ENCODE measurements at places on chromosomes 3 and 15.

- no peaks in the 10 kb centered on the region for H3K27me3 ChIP-seq
- no peak for DNase-seq
- H3K4me1 ChIP-seq, result no peaks in the 10 kb centered on the region
- no peaks in the 10 kb centered on the region for H3K36me3 ChIP-seq
- no peak overlapping the region for H3K4me3 ChIP-seq
- no peak overlapping the region for H3K27ac ChIP-seq
Measured at GRCh38 chr3:81218023-81218422, 543.4 kb downstream of the GBE1 start.

DNA sequence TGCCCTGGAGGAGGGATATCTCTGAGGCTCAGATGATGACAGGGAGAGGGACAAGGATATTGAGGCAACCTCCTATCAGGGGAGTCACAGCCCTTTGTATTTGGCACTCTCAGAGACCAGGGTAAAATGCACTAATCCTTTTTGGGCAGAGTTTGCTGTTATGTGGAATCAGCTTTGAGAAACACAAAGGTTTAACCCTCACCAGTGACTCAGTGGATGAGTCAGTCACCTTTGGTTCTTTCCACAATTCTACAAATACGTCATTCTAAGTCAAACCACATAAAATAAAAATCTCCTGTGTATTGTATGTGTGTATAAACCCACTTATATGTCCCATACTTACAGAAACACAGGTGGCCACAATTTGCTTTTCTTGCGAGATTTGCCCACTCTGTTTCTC lies 5.1 kb downstream of the LSAMP start:
- H3K27ac ChIP-seq, result no peak overlapping the region
- no peaks in the 10 kb centered on the region for H3K4me1 ChIP-seq
- no peaks in the 10 kb centered on the region for H3K36me3 ChIP-seq
- DNase-seq, result no peak
- no peaks in the 10 kb centered on the region for H3K27me3 ChIP-seq

DNA sequence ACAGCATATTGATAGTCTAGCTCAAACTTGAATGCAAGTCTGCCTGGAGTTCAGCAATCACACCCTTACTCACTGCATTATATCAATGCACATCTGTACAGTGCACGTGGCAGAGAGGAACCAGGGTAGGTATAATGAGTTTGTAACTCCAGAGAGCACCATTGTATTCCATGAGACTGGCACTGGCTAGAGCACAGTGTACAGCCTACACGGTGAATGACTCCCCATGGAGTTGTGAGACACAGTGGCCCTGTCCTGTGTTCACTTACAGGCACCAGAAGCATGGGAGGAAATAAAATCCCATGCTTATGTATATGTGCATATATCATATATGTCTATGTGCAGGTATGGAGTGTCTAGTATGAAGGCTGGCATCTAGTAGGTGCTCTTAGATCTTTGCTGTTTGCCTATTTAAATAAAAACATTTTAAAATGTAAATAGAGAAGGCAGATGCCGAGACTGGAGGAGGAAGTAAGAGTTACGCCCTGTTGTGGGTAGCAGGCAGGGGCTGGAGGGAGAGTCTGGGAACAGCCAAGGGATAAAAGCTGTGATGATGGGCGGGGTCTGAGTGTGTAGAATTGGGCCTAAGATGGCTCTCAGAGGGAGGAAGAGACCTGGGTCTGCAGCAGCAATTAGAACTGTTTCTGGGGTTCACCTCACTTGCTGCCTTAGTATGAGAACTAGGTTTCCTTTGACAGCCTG lies 360.7 kb upstream of the ICE2 start:
- H3K27me3 ChIP-seq, result no peaks in the 10 kb centered on the region
- no peaks in the 10 kb centered on the region for H3K36me3 ChIP-seq
- H3K4me3 ChIP-seq, result peak overlapping the region; percentile 54
- no peak for DNase-seq
- H3K27ac ChIP-seq, result peak overlapping the region; percentile 49

DNA sequence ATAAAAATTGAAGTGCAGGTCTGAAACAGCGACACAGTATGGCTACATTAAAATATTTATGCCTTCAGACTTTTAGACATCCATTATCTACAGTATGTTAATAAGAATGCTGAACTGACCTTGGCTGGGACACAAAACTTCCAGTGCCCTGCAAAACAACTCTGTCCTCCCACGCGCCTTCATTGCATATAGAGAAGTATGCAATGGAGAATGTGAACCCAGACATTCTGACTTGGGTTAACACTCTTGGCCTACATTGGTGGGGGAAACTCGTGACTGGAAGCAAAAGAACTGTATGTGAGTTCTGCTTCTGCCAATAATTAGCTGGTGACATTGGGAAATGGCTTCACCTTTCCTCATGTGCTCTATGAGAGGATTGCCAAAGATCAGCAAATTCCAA lies 110.5 kb upstream of the SLC24A5 start:
- no peak for DNase-seq
- H3K36me3 ChIP-seq, result no peaks in the 10 kb centered on the region
- no peaks in the 10 kb centered on the region for H3K27me3 ChIP-seq
- H3K27ac ChIP-seq, result no peak overlapping the region

- no peak for DNase-seq
Measured at GRCh38 chr15:59678620-59679019, 10.5 kb downstream of the BNIP2 start.

GRCh38 chr3:151875759-151876158 lies 2.3 kb downstream of the SUCNR1 start:
- H3K4me1 ChIP-seq, result no peaks in the 10 kb centered on the region
- no peak overlapping the region for H3K4me3 ChIP-seq
- H3K27ac ChIP-seq, result no peak overlapping the region
- no peaks in the 10 kb centered on the region for H3K36me3 ChIP-seq
- H3K27me3 ChIP-seq, result no peaks in the 10 kb centered on the region

- no peak overlapping the region for H3K4me3 ChIP-seq
- no peaks in the 10 kb centered on the region for H3K36me3 ChIP-seq
- no peaks in the 10 kb centered on the region for H3K27me3 ChIP-seq
- peaks cover 88% of the 10 kb centered on the region for H3K4me1 ChIP-seq
- no peak overlapping the region for H3K27ac ChIP-seq
Measured at GRCh38 chr15:67136802-67137201, 71.4 kb downstream of the SMAD3 start.

DNA sequence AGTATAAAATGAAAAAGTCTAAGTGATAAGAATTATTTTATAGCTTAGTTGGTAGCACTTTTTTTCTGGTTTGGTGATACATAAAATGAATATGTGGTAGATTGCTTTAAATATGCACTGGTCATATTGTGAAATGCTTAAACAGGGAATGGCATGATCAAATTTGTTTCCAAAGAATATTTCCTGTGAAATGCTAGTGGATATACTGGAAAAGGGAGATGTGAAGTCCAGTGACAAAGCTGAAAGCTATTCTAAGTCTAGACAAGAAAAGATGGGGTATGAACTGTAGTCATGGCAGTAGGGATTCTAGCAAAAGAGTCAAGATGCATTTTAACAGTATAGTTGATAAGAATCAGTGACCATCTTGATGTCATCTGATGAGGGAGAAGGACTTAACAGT lies 98.9 kb upstream of the MME start:
- H3K4me1 ChIP-seq, result no peaks in the 10 kb centered on the region
- no peaks in the 10 kb centered on the region for H3K36me3 ChIP-seq
- no peak overlapping the region for H3K4me3 ChIP-seq

DNA sequence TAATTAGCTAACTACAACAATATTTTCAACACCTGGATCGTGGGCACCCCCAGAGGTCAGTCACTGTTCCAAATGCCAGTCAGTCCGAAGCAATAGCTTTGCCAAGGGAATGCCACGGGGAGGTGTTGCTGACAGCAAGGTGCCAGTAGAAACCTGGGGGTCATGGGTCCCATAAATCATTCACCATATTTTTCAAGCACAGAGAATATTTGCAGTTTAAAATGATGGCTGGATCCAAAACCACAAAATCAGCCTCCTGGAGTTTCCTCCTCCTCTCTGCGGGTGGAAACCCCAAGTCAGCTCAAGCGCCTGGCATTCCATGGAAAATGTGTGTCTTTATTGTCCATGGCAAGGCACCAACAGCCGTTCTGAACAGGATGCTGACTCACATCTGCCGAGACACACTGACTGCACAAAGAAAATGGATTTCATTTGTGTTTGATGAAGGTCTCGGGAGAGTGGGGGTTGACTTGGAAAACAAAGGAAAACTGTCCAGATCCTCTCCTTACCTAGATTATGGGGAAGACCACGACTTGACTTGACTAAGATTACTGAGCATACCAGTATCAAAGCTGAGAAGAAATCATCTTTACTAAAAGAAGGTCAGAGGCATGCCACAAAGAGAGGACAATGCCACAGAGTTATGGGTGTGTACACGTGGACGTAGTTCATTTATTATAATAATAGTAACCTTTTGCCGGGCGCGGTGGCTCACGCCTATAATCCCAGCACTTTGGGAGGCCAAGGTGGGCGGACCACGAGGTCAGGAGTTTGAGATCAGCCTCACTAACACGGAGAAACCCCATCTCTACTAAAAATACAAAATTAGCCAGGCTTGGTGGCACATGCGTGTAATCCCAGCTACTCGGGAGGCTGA lies 26.4 kb downstream of the ANXA2 start:
- H3K4me3 ChIP-seq, result no peak overlapping the region
- H3K36me3 ChIP-seq, result peaks cover 11% of the 10 kb centered on the region
- DNase-seq, result no peak
- no peak overlapping the region for H3K27ac ChIP-seq
- H3K27me3 ChIP-seq, result no peaks in the 10 kb centered on the region

DNA sequence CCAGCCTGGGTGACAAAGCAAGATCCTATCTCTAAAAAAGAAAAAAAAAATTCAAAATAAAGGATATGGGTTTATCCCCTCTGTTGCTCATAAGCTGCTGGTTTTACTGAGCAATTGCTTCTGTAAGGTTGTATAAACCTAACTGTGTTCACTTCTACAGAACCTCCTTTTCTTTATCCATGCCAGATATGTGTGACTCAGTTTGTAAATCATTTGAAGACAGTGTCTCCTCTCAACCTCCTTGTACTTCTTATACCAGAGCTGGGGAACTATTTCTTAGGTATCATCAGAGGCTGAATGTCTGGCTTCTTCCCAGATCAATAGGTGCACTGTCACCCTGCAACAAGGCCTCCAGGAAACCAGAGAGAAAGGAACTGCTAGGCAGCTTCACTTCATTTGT lies 273.8 kb downstream of the CD47 start:
- no peak overlapping the region for H3K27ac ChIP-seq
- H3K27me3 ChIP-seq, result no peaks in the 10 kb centered on the region
- no peaks in the 10 kb centered on the region for H3K4me1 ChIP-seq
- no peaks in the 10 kb centered on the region for H3K36me3 ChIP-seq

- no peaks in the 10 kb centered on the region for H3K36me3 ChIP-seq
- H3K4me1 ChIP-seq, result peaks cover 13% of the 10 kb centered on the region
- no peak overlapping the region for H3K4me3 ChIP-seq
- H3K27ac ChIP-seq, result no peak overlapping the region
Measured at GRCh38 chr3:15638891-15639262, 37.3 kb downstream of the BTD start.

GRCh38 chr3:13249664-13250390 lies 170.3 kb downstream of the NUP210 start:
- peaks cover 3% of the 10 kb centered on the region for H3K27me3 ChIP-seq
- H3K36me3 ChIP-seq, result no peaks in the 10 kb centered on the region
- no peak for DNase-seq
- H3K27ac ChIP-seq, result no peak overlapping the region
- no peaks in the 10 kb centered on the region for H3K4me1 ChIP-seq

- no peaks in the 10 kb centered on the region for H3K36me3 ChIP-seq
- peaks cover 36% of the 10 kb centered on the region for H3K4me1 ChIP-seq
- no peak overlapping the region for H3K4me3 ChIP-seq
- DNase-seq, result no peak
- H3K27me3 ChIP-seq, result no peaks in the 10 kb centered on the region
- no peak overlapping the region for H3K27ac ChIP-seq
Measured at GRCh38 chr3:16928386-16929132, 43.8 kb downstream of the PLCL2 start.

DNA sequence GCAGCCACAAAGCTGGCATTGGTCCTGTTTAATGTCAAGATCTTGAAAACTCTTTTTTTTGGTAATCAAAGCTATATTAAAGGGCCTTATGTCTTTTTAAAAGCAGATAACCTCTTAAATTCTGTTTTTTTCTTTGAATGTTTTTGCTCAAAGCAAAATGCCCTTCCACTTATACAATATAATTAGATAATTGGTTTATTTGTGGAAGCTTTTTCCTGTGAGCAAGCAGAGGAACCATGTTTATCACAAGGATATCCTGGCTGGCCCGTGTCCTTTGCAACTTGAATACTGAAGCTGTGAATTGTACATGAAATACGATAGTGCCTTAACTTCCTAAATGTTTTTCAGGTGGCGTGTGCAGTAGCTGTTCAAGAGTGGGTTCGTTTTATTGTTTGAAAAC lies 2.6 kb downstream of the ST3GAL6 start:
- no peaks in the 10 kb centered on the region for H3K4me1 ChIP-seq
- no peaks in the 10 kb centered on the region for H3K27me3 ChIP-seq
- H3K36me3 ChIP-seq, result no peaks in the 10 kb centered on the region
- DNase-seq, result no peak
- no peak overlapping the region for H3K4me3 ChIP-seq

- no peaks in the 10 kb centered on the region for H3K4me1 ChIP-seq
- DNase-seq, result no peak
- H3K27me3 ChIP-seq, result no peaks in the 10 kb centered on the region
- no peak overlapping the region for H3K4me3 ChIP-seq
- no peak overlapping the region for H3K27ac ChIP-seq
Measured at GRCh38 chr3:159028706-159029105, 226.9 kb downstream of the MFSD1 start.

DNA sequence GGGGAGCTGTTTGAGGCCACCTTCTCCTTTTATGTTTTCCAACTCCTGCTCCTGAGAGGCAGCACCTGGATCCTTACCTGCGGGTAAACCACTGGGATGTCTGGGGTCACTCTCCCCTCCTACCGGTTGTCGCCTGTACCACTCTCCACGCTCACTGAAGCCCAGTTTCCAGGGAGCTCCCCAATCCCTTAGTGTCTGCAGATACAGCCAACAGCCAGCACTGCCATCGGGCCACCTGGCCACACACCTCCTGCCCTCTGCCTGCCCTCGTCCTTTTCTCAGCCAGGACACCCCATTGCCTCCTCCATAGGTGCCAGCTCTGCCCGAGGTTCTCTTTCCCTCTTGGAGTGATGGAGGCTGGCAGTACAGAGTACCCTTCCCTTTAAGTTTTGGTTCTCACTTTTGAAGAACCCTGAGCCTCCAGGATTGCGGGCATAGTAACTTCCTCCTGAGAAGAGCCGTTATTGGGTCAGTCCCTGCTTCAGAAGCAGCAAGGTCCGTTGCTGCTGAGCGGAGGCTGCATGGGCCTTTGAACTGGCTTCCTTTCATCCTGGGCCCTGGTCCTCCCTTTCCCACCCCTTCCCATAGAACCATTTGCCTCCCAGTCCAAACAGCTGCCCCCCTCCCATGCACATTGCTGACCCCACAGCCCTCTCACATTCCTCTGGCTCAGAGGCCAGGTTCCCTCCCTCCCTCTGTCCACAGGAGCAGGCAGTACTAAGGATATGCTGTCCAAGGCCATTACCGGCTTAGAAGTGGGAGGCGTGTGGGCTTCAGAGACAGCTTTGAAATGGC lies 30.9 kb downstream of the ARNT2 start:
- no peaks in the 10 kb centered on the region for H3K4me1 ChIP-seq
- H3K27ac ChIP-seq, result no peak overlapping the region
- H3K4me3 ChIP-seq, result no peak overlapping the region
- DNase-seq, result no peak
- H3K27me3 ChIP-seq, result no peaks in the 10 kb centered on the region
- no peaks in the 10 kb centered on the region for H3K36me3 ChIP-seq
